GDM1 (cell line): ENCODE measurements at places on chromosomes 13 and 19.

DNA sequence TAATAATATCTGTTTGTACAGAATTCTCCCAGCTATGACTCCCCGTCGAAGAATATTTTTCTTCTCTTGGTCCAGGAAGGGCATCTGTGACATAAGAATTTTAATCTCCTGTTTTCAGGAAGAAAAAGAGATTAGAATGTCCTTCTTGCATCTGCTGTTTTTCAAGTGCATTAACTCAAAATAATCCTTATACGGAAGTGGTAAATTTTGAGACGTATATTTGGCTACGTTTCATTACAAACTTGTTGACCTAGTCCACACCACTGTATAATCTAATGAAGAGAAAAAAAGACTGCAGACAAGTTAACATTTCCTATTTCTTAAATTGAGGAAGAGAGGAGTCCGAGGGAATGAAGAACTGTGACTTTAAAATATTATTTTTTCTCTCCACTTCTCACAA, 959.9 kb downstream of the DIAPH3 start:
- no peak for DNase-seq

- no peak for DNase-seq
These were observed 12.4 kb downstream of the CEBPG start for GRCh38 chr19:33385956-33386355.

- DNase-seq, result no peak
These were observed 1589.1 kb upstream of the SPRY2 start for GRCh38 chr13:81929988-81930387.

GRCh38 chr13:87999240-87999700, 328.1 kb downstream of the SLITRK5 start:
- no peak for DNase-seq

DNA sequence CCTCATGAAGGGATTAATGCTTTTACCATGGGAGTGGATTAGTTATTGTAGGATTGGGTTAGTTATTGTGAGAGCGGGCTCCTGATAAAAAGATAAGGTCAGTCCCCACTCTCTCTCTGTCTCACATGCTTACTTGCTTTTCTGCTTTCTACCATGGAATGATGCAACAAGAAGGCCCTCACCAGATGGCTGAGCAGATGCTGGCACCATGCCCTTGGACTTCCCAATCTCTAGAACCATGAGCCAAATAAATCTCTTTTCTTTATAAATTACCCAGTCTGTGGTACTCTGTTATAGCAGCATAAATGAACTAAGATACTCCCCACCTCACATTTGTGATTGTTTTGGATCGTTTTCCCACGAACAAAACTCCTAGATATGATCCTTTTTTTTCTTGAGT, 353.8 kb downstream of the DNAJC15 start:
- no peak for DNase-seq

DNA sequence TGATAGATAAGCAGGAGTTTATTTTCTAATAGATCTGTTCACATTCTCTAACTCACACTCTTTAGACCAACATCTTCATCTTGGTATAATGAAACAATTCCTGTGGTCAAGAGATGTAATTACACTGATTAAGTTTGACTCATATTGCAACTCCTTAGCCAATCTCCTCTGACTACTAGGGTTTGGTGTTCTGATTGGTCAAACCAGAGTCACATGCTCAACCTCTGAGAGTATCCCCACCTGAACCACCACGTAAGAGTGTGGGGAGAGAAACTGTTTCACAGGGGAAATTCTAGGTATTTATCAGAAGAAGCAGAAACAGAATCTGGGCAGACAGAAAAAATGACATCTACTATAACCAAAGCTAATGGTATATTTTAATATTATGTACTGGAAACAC, 42.4 kb downstream of the UQCRFS1 start:
- DNase-seq, result no peak

DNA sequence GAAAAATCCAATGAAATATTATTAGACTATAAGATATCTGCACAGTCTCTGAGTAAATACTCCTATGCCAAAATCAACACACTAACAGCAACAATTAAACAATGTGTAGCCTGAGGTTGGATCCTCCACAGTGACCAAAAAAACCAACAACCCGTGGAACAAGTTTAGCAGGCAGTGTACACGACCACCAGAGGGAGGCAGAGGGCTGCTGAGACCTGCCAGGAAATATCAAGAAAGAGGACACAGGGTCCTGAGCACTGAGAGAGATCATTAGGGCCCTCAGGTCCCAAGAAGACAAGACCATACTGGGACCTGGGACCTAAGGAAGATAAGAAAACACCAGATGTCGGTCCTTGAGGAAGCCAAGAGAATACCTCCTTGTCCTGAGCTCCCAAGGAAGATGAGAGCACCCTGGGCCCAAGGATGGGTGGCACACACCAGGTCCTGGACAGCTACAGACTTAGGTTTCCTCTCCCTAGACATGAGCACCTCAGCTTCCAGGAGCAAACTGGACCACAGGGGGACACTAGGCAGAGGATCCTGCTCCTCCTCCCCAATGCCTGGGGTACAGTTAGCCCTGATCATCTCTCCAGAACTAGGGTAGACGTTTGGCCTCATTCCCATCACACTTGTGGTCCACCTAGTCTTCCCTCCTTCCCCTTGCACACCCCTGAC, 822 bp upstream of the ZNF274 start:
- peak; percentile 33 for DNase-seq

DNA sequence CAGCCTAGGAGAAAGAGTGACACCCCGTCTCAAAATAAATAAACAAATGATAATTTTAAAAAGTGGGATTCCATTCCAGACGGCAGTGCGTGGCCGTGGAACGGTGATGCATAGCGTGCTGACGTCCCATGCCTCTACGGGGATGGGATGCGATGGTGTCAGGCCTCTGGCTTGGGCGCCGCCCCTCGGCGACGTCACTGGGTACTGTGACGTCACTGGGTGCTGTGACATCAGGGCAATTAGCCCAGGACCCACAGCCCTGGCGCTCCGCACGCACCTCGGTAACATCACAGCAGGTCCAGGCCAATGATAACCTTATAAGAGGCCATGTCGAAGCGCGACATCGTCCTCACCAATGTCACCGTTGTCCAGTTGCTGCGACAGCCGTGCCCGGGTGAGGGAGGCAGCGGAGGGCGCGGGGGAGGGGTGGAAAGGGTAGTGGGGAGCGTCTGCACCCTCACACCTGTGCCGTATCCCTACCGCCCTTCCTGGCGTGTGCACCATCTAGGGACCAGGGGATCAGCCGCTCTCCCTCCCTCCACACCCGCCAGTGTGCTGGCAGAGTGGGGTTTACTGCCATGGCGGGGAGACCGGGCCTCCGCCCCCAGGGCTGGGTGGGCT, at the start of gene GAPDHS:
TSS of gene GAPDHS (plus strand) at position 256 of the 621 bp plus-strand sequence. CDS start at position 328, 72 bp downstream.
- DNase-seq, result no peak

GRCh38 chr13:97321616-97322321, 99.6 kb downstream of the MBNL2 start:
- no peak for DNase-seq
